T-cell (primary cell): ENCODE measurements at places on chromosomes 6 and 20.

- no peak for DNase-seq
Observed at GRCh38 chr6:147141711-147142308, 62.4 kb upstream of the STXBP5 start.

GRCh38 chr20:21182832-21183563 lies 57.1 kb downstream of the KIZ start:
- no peak for DNase-seq

DNA sequence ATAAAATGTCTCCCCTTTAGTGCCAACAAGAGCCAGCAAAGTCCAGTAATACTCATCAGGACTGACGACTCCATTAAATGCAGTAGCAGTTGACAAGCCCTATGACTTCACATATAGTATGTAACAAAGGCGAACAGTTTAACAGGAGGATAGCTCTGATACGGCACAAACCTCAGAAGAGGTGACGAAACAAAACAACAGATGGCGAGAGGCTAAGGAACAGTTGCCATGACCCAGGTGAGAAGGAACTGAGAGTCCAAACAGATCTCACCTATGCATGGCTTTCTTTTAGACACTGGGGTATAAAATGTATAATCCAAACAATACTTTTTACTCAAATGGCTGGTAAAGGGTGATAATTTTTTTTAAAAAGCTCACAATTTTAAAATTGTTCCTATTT lies 37.1 kb downstream of the SYNE1 start:
- DNase-seq = no peak

- DNase-seq = no peak
Observed at GRCh38 chr20:63187338-63188158, 28.4 kb downstream of the YTHDF1 start.

DNA sequence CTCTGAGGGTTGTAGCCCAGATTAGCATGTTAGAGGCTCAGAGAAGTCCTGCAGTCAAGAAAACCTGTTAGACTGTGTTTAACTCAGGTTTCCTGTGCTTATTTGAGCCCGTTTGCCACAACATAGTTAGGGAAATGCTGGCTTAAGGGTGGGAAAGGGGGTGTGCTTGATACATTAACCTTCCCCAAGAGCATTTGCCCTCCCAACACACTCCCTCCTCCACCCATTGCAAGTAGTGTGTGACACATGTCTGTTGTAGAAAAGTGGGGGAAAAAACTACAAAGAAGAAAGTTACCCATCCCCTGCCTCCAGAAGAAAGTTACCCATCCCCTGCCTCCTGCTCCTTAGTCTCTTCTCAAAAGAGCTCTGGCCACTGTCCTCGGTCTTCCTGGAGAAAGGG lies 36.8 kb upstream of the MRPS18A start:
- no peak for DNase-seq

DNA sequence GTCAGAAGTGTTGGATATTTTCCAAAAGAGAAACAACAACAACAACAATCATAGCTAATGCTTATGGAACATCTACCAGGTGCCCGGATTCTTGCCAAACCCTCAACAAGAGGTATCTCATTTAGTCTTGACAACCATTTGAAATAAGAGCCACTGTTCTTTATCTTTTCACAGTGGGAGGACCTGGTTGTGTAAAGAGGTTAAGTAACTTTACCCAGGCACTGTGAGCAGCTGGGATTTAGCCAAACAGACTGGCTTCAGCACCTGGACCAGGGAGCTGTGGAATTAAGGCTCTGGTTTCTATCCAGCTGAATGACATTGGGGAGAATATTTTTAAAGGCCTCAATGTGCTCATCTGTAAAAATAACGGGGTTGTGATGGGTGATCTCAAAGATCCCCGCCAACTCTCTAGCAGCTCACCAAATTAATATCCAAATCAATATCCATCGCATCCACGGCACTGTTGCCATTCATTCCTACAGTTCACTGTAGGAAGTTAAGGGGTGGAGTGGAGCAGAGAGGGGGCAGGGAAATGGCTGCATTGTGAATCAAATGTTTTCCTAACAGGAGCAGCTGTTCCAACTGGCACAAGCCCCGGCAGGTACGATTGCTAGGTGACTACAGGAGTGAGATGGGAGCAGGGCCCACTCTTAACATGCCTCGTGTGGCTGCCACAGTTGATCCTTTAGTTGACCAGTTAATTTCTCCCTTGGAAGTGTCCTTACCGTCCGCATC lies 61.8 kb downstream of the GCNT2 start:
- DNase-seq = no peak

GRCh38 chr6:70673054-70673453 lies 5.4 kb downstream of the SMAP1 start:
- DNase-seq = no peak

- DNase-seq = no peak
Observed at GRCh38 chr6:978937-979685, 286.2 kb upstream of the EXOC2 start.

- DNase-seq = peak; percentile 66
Observed at GRCh38 chr6:36985808-36986703, at the start of gene MTCH1. Gene MTCH1 (minus strand): TSS chr6:36986196. CDS start chr6:36986173, 23 bp downstream.

- DNase-seq = no peak
Observed at GRCh38 chr20:29744071-29744470, 1513.4 kb upstream of the DEFB115 start.

DNA sequence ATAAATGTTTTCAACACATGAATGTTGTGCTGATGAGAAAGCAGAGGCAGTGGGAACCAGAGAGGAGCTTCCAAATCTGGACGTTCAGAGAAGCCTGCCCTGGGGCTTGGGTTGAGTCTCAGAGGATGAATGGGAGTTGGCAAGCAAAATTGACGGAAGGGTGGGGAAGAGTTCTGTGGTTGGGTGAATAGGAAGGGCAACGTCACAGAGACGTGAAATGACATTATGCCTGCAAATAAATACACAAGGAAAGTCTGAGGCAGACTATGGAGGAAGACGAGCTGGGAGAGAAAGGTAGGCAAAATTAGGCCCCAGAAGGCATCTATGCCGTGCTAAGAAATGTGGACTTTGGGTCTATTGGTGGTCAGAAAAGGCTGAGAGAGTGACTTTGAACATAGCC lies 25.2 kb upstream of the SGK1 start:
- no peak for DNase-seq

- no peak for DNase-seq
Observed at GRCh38 chr20:58839474-58839874, 11.2 kb downstream of the GNAS-AS1 start.

DNA sequence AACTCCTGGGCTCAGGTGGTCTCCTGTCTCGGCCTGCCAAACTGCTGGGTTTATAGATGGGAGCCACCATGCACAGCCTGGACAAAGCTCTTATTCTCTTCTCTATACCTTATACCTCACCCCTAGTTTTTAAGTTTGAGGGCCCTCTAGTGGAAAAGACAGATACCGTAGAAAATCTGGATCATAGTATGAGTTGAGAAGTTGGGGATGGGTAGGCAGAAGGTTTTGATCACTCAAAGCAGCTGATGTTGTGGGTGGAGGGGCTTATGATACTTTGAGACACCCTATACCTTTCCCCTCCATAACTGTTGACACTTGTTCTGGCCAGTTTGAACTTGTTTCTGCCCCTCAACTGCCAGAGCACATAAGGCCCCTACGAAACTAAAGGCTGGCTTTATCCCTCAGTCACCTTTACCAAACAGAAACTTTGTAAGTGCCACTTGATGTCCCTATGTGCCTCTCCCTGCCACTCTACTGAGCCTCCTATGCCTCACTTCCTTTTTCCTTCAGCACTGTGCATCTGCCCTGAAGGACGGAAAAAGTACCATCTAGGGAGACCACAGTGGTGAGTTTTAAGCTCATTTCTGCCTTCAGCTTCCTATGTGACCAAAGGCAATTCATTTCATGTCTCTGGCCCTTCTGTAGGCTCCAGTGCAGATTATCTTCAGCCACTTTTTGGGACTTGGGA lies 28.6 kb downstream of the RALY start:
- no peak for DNase-seq

DNA sequence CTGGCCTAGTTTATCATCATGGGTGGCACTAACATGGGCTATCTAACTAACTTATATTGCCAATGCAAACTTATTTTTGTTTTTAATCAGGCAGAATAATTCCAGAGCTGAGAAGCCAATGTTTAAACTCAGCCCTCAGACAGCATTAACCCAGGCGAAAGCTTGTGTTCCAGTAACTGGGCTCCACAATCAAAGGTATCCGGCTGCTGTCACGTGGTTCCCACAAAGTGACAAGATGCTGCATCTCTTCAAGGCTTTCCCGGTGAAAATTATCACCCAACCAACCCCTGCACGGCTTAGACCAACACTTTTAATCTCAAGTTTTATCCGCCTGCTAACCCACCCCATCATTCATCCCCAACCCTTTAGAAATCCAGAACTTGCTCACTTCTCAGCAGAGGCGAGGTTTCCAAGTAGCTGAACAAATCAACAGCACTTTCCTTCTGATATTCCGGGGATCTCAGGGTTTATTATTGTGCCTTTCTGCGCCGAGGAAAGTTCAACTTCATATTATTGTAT lies 885 bp downstream of the MTCL3 start:
- no peak for DNase-seq

- no peak for DNase-seq
Observed at GRCh38 chr6:135258970-135259369, 77.9 kb downstream of the MYB start.

DNA sequence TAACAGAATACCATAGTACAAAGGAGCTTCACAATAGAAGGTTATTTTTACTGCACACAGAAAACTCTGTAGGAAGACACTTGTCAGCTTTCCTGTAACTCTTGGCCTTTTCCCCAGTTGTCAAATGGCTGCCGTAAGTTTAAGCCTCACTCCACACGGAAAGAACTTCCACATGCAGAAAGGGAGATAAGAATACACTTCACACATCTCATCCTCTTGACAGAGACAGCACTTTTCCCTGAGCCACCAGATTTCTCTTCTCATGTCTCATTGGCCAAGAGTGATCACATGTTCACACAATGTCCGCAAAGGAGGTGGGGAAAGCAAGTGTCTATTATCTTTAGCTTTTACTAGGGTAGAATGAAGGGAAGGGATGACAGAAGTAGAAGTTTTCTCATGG lies 540.7 kb downstream of the HAO1 start:
- DNase-seq = no peak

DNA sequence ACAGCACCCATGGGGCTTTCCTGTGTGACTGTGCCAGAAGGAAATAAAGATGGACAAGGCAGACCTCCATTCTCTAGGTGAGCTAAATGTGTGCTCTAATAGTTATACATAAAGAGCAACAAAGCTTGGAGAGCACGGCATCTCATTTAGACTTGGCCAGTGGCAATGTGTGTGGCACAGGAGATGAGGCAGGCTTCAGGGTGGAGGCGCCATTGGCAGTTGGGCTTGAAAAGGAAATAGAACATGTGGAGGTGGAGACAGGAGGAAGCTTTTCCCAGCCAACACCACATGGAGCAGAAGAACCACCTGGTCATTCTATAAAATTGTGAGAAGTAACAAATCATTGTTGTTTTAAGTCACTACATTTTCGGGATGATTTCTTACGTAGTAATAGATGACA lies 3.6 kb upstream of the RALY start:
- no peak for DNase-seq

DNA sequence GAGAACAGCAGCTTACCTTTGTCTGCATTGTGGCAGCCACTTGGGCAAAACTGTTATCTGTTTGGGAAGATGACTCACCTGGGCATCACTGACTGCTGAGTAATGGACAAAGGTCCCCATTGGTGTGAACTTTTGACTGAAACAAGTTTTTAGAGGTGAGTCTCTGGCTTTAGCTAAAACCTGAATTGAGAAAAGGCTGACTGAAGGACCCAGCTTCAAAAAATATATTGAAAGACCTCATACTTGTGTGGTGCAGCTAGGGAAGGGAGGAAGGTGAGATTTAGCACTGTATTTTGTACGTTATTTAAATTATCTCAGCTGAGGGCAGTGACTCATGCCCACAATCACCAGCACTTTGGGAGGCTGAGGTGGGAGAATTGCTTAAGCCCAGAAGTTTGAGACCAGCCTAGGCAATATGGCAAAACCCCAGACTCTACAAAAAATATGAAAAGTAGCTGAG lies 4.5 kb upstream of the CITED2 start:
- no peak for DNase-seq

- DNase-seq = no peak
Observed at GRCh38 chr6:34104628-34105027, 41.3 kb downstream of the GRM4 start.

DNA sequence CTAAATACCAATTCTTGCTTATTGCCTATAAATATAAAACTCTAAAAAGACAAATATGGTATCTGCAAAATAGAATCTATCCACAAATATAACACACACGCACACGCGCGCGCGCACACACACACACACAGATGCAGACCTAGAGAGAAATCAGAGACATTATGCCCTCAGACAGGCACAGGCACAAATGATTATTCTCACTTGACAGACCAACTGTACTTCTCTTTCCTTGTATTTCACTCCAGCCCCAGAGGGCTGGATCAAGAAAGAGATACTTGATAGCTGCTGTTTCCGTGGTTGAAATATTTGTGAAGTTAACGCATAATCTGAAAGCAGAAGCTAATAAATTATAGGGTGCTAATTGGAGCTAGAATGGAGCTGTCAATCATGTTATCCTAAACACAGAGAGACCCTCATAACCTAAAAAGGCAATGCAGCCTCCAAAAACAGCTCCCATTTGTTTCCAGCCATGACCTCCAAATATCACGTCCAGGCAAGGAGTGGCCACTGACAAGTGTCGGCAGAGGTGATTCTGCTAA lies 11.5 kb downstream of the VGLL2 start:
- DNase-seq = no peak

GRCh38 chr20:14820771-14821170 lies 483.4 kb upstream of the FLRT3 start:
- DNase-seq = no peak

GRCh38 chr6:2129182-2129621 lies 116.2 kb downstream of the GMDS start:
- DNase-seq = no peak

DNA sequence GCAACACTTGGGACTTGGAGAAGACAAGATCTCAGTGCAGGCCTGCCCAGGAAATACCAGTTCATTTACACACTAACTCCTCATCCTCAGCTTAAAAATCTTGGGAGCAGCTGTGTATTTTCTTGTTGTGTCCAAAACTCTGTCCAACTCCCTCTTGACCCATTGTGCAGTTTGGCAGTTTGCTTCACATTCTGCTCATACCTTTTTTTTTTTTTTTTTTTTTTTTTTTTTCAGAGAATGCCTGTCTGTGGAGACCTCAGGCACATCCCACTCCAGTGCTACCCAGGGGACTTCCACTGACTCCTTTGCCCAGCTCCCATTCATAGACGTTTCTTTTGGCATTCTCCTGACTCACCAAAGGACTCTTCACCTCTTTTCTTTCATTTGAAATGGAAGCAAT lies 265.8 kb upstream of the TCF21 start:
- DNase-seq = no peak

GRCh38 chr6:30061858-30062458 lies 893 bp downstream of the POLR1H start:
- peak; percentile 35 for DNase-seq

DNA sequence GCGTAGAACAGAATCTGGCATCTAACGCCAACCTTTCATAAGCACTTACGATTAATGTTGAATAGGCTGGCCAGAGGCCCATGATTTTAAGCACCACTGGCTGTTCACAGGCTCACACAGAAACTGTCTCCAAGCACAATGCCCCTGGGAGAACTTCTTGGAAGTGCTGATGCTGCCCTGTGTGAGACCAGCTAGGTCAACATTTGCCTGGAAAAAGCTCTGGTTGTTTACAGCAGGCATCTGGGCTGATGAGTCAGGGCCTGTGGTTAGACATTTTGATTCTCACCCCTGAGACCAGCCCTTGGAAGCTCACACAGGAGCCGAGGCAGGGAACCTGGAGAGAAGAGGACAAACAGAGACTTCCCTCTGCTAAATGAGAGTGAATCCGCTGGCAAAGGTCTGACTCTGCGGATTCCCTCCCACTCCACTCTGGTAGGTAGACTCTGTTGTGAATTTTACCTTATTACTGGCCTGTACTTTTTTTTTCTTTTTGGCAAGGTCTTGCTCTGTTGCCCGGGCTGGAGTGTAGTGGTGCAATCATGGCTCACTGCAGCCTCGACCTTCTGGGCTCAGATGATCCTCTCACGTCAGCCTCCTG lies 6.8 kb upstream of the SULF2 start:
- DNase-seq = no peak
